ENCODE measurements at places on chromosomes 7 and 10.

DNA sequence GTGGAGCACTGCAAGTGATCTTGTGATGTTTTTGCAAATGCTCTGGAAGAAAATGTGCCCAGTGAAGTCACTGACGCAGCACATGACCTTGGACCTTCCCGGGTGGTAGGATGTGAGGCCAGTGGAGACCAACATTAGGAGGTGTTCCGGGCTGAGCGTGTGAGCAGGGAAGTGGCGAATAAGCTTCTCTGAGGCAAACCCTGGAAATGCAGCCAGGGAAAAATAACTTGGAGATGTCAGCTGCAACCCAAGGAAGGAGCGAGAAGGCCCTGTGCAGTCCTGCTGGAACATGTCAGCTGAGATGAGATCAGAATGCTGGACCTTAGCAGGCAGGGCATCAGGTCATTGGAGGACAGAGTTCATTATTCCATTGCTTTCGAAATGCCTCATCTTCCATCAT, 18.6 kb upstream of the SDK1 start:
- no peak for DNase-seq

DNA sequence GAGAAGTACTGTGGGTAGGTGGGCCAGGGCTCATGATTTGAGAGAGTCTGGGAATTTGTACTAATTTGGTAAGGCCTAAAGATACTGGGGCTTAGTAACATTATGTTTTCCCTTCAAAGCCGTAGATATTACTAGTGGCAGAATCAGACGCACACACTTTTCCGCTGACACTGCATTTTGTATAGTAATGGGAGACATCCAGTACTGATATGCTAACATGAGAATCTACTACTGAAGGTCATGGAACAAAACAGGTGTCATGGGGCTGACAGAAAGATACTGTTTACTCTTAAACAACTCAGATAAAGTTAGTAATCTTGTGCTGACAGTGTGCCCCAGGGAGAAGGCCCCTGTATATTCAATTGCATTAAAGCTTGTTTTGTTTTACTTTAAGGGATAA, 11.1 kb upstream of the GIMAP7 start:
- DNase-seq, result no peak

GRCh38 chr7:7276161-7276560, 93.8 kb downstream of the C1GALT1 start:
- no peak for DNase-seq

GRCh38 chr7:159078193-159078910, 66.3 kb downstream of the VIPR2 start:
- DNase-seq, result no peak

Data from vagina (tissue), 2 donors.